ENCODE measurements at places on chromosomes 4 and X.

DNA sequence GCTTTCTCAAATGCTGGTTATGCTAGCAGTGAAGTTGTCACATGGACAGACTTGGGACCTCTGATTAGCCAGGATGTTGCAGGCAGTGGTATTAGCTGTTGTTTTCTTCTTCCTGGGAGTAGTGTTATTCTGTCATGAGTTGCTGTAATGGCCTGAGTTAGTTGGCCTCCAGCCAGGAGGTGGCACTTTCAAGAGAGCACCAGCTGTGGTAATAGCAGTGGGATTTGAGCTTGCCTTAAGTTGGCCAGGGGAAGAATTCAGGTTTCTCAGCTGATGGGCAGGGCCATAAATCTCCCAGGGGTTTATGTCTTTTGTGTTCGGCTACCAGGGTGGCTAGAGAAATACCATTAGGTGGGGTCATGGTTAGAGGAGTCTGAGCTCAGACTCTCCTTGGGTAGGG, 132.6 kb downstream of the GLUD2 start:
- DNase-seq, result no peak

DNA sequence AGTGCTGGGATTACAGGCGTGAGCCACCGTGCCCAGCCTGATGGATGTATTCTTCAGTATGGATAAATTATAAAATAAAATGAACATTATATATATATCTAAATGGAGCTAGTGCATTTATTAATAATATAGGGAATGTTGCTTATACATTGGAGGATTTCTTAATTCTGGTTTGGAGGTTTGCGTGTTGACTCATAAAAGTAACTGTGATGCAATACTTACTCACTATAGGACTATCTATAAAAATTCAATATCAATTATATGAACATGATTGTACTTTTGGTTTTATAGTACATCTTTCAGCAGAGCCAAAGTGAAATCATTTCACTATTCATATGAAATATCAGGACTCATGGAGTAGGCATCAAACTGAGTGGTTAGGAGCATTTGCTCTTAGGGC, 3.2 kb upstream of the AREG start:
- no peak for DNase-seq

DNA sequence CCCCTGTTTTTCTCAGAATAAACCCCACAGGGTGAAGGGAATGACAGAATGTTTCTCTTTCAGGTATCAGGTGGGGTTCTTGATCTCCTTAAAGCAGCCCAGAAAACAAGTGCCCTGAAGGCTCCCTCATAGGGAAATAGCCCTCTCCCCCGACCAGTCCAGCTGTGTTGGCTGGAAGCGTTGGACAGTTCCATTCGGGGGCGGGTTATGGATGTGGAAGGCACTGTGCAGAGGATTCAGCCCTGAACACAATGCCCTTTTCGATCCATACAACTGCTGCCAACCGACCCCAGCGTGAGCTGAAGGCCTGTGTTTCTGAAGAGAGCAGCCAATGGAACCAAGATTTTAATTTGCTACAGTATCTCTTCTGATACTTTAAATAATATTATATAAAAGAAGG, 41.5 kb downstream of the SEL1L3 start:
- no peak for DNase-seq

DNA sequence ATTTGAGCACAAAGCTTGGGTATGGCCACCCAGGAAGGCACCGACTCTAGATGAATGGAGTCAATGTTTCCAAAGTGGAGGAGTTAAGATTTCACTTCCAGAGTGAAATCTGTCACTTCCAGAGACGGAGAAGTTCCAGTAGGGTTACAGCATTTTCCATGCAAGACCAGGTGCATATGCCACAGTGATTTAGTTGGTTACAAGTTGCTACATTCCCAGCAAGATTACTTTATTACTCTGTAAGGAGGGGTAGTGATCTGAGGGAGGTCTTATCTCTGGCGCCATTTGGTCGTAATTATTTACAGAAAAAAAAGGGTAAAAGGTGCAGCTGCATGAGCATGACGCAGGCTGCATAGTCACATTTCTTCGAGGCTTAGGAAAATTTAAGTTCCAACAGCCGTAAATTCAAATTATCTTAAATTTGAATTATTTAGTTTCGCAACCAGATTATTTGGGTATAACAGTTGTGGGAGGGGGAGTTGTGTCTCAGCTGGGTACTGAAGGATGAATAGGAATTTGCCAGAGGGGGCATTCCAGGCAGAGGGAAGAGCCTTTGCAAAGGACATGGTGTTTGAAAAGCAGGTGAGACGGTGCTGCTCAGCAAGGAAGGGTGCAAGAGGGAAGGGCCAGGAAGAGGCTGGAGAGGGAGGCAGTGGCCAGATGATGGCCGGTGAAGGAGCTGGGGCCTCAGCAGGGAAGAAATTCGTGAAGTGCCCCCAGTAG, 17.4 kb upstream of the AFAP1 start:
- no peak for DNase-seq

- DNase-seq, result no peak
Observed at GRCh38 chr4:40182001-40182400, 14.8 kb upstream of the RHOH start.

DNA sequence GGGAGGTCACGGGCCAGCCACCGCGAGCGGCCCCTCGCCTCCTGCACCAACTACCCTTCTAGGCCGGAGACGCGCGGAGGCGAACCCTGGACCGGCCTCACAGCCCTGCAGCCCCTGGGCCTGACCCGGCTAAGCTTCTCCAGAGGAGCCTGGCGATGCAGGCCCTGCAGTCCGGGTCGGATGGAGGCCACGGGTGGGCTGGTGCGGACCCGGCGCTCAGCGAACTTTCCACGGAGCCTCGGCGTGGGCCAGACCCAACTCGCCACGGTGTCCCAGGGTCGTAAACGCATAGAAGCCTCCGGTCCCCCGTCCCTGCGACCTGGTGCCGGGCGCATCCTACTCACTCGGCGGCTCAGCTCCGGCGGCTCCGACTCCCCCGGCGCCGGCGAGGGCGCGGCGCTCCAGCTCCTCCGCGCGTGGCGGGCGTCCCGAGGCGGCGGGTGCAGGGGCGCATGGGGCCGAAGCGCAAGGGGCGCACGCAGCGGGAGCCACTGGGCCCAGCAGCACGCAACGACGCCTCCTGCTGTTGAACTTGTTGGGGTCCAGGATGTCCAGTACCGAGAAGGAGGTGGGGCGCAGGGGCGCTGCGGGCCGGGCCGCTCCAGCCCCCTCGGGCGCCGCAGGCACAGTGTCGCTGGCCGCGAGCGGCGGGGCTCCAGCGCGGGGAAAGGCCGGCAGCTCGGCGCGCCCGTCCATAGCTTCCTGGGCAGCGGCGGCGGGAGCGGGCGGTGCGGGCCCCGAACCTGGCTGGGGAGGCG, 427 bp downstream of the NKX1-1 start:
- DNase-seq, result no peak

DNA sequence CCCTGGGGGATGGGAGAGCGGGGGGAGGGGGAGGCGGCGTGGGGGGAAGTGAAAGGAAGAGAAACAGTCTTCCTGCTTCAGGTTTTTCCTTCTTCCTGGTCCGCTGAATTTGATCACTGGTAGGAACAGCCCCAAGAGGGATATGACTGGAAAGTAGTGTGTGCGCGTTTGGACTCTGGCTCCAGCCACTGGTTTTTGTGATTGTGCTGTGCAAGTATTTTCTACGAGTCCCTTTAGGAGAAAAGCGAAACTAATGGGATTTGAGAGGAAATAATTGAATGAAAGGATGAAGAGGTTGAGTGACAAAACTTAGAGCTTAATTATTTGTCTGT, 836 bp downstream of the PRRG1 start:
- no peak for DNase-seq

DNA sequence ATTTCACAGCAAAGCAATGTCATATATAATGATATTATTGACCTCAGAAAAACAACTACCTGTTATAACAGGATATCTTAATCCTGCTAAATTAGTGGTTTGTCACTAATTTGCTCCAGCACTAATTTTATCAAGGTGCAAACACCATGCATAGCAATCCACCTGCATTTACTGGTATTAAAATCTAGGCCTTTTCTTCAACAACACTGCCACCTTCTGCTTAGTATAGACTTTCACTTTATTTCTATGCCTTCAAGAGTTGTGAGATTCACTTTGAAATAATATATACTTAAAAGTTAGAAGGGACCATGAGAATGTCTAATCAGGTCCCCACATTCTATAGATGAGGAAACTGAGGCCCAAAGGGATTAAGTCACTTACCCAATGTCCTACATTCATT, 82.1 kb upstream of the IQCM start:
- DNase-seq, result no peak

GRCh38 chrX:83077606-83078005, 430.5 kb upstream of the POU3F4 start:
- no peak for DNase-seq

DNA sequence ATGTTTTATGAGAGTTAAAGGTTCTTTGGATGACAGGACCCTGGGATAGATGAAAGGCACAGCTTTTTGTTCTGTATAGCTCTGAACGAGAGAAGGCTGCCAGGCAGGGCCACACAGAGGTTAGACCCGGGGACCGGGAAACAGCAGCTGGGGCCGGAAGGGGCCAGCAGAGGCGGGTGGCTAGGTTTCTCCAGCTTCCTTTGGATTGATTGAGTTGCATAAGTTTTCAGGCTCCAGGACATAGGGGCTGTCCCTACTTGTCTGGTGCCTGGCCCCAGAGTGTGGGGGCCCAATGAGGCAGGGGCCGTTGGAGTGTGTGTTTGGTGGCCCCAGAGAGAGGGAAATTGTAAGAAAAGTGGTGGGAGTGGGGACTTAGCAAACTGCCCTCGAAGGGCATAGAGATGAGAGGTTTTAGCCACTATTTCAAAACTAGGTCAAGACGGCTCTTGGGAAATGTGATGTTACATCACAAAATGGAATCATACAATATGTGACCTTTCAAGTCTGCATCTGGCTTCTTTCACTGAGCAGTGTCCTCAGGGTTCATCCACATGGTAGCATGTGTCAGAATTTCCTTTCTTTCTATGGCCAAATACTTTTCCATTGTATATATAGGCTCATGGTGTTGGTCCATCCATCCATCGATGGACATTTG, 3.7 kb downstream of the ZFP92 start:
- no peak for DNase-seq

DNA sequence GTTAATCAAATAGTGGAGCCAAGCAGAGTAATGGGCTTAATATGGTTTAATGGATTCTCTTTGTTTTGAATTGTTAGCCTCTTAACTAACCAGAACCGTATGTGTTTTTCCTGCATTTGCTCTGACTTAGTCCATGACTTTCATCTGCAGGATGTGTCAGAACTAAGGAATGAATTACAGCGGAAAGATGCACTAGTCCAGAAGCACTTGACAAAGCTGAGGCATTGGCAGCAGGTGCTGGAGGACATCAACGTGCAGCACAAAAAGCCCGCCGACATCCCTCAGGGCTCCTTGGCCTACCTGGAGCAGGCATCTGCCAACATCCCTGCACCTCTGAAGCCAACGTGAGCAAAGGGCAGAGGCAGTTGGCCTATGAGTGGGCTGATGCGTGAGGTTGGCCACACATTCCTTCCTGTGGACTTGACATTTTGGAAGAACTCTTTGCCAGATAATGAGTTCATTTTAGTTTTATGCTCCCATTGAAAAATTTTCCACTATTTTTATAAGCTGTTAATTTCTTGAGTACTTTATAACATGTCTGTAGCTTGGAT, 9.1 kb downstream of the MED28 start:
- DNase-seq, result no peak

GRCh38 chr4:168618577-168619265, 121.9 kb downstream of the PALLD start:
- no peak for DNase-seq

DNA sequence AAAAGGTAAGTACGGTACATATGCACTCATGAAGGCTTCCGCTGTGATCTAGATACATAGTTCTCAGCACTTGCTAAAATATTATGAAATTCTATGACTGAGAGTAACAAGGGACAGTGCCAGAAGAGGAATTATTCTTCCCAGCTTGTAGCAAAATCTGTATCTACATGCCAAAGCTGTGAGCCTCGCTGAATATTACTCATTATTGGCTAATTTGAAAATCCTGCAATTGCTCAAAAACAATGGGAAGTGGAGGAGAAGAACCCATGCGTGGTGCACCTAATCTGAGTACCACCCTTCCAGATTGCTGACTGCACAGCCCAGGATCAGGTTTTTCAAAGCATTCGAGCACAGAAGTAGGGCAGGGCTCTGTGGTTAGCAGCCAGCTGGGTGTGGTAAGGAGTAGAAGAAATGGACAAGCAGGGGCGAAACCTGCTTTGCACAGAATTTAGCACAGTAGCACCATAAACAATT, 17.4 kb upstream of the PDCL2 start:
- no peak for DNase-seq

DNA sequence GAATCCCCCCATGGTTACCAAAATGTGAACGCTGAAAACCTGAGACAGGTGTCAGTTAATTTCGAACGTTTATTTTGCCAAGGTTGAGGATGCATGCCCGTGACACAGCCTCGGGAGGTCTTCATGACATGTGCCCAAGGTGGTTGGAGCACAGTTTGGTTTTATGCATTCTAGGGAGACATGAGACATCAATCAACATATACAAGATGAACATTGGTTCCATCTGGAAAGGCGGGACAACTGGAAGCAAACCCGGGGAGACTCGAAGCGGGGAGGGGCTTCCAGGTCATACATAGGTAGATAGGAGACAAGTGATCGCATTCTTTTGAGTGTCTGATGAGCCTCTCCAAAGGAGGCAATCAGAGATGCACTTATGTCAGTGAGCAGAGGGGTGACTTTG, 11.0 kb upstream of the SH3BP2 start:
- DNase-seq, result no peak

DNA sequence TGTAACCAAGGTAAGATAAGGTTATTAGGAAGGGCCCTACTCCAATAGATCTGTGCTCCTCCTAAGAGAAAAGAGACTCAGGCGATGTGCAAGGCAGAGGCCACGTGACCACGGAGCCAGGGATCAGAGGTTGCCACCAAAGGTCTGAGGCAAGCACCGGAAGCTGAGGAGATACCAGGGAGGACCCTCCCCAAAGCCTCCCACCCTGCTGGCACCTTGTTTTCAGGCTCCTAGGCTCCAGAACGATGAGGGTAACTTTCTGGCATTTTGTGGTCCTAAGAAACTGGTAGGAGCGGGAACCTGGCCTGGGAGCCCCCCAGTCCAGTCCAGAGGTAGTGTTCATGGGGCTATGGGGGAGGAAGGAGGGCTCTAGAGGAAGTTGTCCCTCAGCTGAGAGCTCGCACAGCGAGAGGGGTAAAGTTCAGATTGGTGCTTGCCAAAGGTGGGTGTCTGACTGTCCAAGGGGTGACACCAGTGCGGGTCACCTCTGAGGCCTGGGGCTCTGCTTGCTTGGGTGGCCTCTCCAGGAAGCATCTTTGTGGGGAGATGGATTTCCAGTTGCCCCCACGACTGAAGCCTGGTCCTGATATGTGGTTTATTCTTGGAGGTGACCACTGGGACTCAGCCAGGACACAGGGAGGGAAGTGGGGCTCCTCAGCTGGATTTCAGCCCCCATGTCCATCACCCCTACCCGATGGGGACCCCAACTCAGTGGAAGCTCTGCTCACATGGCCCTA, 7.5 kb upstream of the LETM1 start:
- no peak for DNase-seq

DNA sequence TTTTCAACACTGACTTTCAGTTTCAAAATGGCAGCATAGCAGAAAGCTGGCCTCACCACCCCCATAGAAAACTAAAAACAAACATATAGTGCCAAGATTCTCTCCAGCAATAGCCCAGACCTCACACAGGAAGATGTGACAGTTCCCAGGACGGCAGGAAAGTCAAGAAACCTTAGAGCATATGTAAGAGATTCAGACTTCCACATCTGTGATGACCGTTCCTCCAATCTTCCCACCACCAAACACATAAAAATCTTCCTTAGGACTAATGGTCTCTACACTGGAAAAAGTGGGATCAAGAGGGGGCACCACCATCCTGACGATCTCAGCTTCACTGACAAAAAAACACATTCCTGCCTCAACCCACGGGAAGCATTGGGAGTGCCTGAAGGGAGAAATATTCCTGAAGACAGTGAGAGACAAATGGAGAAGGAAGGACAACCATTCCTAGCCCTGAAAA, 134.1 kb upstream of the CPXCR1 start:
- no peak for DNase-seq
